ENCODE measurements at places on chromosomes 3 and 15.
A peak's percentile ranks its signal among the peaks of the same experiment; 100 is the strongest.

DNA sequence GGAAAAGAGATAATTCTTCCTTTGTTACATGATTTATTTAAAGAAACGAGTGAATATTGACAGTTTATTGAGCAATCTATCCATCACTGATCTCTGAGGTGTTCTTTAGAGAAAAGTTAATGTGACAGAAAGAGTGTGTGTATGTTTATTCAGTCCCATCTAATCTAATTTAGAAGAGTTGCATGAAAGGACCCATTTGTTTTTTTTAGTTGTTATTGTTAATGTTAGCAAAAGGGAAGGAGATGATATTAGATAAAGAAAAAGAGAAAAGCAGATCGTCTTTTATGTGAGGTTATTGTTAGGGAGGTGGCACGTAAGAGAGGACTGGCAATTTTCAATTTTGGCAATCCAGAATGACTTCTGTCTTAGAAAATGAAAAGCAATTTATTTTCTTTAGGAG lies 46.5 kb downstream of the NMD3 start:
- DNase-seq: no peak

GRCh38 chr3:157463816-157464215 lies 27.2 kb downstream of the PTX3 start:
- no peak for DNase-seq

GRCh38 chr3:163722405-163722804 lies 1355.9 kb downstream of the SI start:
- DNase-seq: no peak

DNA sequence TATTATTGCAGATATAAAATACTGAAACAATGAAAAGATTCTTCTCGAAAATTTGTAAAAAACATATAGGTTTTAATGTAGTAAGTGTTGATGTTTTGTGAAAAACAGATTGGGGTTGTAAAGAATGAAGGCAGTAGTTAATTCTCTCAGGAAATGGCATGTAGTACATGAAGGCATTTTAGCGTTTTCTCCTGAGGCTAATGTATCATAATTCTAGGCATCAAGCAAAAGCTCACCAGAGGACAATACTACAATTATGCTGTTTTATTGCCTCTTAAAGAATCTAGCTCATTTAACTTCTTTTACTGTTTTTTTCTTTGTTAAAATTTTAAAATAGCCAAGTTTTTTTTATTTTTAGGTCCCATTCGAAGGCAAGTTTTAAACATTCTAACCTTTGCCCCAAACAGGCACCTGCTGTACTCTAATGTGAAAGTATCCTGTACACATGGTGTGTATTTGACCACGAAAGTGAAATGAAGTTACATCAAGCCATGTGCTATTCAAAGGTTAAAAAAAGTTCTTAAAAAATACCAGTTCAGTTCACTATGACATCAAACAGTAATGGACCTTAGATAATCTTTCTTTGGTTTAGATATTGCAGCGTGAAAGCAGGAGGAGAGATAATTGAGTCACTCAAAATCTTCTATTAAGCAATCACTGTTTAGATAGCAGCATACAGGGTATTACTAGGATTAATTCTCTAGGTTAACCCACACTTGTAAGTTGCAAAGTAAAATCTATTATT lies 163.6 kb downstream of the ECT2 start:
- DNase-seq: peak; percentile 82

DNA sequence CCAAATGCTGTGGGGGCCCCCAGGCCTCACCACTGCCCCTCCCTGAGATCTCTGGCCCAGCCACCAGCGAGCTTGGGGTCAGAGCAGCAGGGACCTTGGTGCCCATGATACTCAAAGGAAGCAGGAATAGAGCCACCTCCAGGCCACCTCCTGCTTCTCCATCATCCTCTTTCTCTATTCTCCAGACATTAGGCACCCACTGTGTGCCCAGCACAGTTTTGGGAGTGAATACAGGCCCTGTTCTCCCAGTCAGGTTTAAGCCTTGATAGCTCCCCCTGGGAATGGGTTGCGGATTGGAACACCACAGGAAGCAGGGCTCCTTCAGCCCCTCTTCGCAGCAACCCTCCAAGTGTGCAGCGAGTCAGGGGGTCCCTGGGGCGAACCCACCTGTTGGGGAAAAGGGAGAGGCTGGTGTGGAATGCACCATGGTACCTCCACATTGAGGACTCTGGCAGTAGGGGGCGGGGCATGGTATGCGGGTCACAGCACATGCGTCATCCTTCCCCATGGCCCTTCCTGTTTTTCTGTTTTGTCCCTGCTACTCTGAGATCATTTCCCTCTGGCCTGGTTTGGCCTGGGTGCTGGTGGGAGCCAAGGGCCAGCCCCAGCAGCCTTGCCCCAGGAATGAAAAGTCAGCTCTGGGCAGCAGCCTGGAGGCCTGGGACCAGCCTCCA lies 14.2 kb upstream of the SEMA3B start:
- DNase-seq: peak; percentile 61

DNA sequence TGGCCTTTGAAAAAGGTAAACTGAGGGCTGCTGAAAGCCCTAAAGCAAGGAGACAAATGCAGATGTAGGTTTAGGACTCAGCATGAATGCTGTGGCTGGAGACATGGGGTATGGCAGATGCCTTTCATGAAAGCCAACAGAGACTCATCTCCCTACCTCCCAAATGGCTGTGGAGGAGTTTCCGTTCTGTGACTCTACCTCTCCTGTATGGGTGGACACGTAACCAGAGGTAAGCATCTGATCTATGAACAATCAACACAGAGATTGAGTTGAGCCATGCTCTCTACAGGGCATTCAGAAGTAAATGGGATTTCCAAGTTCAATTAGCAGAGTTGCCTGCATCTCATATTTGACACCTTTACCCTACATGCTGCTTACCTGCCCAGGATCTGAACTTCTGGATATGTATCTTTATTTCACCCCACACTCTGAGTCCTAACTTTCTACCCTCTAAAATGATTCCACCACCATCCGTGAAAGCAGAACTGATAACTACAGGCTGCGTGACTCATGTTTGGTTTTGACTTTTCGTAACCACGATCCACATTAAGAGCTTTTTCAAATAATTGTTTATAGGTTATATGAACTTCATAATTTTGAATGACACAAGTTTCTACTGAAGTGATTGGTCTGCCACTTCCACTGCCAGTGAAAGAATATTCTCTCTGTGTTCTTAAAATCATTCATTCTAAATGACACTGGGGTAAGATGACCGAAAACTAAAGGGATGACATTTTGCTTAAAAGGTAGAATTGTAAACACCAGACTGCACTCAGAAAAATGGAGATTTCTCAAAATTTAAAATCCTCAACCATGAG lies 1058.7 kb downstream of the FHIT start:
- DNase-seq: no peak

DNA sequence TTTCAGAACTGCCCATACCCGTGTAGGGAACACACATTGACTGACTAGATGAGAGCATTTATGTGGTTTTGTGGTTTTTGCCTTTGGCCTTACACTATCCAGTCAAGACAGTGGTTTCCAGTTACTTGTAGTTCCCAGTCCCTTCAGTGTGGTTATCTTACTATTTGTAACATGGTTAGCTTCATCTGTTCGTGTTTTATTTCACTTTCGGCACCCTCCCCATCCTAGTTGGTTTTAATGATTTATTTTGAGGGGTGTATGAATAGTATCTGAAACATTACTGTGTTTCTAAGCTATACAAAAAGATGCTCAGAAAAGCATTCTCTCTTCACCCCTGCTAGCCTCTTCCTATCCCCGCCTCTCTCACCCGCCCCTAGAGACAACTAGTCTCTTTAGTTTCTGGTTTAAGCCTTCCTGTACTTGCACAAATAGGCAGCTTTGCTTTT lies 14.1 kb downstream of the LYSMD4 start:
- peak; percentile 89 for DNase-seq

DNA sequence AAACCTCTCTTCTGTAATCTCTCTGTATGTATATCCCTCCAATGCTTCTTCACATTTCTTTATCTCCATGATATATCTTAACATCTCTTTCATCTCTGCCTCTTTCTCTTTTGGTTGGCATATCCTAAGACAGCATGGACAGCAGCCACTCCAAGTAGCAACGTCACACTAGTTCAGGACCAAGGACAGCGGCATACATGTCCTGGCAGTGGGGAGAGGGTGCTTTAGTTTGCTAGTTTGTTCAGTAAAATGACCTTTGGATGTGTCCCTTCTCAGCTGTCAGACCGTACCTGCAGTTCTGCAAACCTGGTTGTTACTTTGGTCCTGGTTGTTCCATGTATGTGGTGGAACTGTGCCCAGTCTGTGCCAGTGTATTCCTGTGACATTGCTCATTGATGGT lies 225.6 kb upstream of the ROPN1 start:
- DNase-seq: peak; percentile 78

GRCh38 chr15:66862111-66862939 lies 160.3 kb downstream of the SMAD6 start:
- no peak for DNase-seq

DNA sequence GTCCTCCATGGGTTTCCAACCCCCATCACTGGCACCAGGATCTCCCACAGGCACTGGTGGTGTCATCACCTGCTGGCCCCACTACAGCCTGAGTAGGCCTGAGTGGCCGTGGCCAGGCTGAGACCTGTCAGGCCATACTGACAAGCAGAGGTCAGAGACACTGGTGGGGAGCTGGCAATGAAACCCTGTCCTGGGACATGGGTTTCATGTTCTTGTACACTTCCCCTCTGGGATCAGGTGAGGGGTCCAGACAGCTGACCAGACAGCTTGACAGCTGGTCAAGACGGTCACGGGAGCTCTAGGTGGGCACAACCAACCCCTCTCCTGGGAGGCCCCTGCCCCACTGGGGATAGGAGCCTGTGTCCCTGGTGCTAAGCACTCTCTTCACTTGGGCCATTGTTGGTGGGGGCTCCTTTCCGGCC lies 13.1 kb downstream of the ZBTB47 start:
- no peak for DNase-seq

DNA sequence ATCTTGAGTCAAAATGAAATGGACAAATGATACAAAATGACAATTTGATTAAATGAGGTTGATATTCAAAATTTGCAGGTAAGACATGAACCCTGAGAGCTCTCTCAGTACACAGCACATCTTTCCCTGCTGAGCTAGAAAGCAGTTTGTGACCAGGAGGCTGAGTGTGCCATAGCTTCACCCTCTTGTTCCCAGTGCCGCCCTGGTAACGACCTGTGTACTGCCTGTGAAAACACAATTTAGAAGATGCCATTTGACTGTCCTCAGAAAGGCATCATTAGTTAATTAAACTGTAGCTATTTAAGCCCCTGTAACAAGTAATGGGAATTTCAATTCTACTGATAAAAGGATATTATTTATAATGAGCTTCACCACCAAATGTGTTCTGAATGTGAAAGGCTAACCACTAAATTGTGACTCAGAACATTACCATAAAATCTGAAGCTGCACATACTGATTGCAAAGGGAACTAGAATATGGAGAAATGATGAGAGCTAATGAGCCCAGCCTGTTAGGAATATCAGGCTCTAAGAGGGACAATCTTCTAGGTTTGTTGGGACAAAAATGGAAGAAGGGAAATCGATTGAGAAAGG lies 212.9 kb upstream of the ARPP21 start:
- DNase-seq: no peak

DNA sequence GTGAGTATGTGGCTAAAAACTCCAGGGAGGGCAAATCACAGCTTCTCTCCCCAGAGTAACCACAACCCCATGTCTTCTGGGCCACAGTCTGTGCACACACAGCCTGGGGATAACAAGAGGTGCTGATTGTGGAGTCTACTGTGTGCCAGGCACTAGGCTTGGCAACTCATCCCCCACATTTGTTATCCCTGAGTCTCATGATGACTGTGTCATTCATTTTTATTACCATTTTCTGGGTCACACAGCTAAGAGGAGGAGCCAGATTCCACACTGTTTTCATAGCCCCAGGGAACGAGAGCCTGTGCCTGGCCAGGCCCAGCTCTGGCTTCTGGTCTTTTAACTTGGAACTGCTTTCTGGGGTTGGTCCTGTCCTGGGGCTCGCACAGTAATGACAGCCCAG lies 34.5 kb downstream of the ESYT3 start:
- peak; percentile 76 for DNase-seq

GRCh38 chr3:66838704-66839103 lies 159.4 kb upstream of the KBTBD8 start:
- no peak for DNase-seq

DNA sequence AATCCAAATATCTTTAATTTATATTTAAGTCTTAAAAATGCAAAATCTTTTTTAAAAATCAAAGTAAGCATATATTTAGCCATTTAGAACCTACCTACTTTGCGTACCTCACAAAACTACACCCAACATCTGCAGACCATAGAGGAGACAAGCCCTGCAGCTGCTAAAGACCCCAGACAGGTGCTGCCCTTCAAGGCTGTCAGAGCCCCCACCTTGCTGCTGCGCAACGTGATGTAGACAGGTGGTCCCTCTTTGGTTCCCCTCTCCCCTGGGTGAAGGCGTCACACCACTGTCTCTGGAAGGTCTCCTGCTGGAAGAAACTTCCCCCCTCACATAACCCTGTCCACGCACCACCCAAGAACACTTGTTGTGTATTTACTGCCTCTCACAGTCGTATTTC lies 204.5 kb downstream of the ARRDC4 start:
- no peak for DNase-seq

GRCh38 chr15:57537072-57537471 lies 54.6 kb upstream of the MYZAP start:
- DNase-seq: peak; percentile 58

GRCh38 chr3:149417174-149417573 lies 39.7 kb upstream of the TM4SF1 start:
- DNase-seq: no peak

DNA sequence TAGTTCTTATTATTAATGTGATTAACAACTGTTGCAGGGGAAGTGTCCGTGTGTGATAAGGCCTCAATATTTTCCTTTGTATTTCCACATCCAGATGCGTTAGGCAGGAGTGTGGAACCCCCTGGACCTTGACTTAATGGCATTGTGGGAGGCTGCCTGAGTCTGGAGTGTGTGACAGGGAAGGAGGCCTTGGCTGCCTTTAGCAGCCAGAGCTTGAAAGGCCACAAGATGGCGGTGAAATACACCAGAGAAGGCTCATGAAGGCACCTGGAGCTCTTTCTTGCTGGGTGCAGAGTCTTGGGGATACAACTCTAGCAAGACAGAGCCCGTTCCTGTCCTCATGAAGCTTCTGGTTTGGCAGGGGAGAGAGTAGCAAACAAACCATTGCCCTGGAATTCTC lies 36.9 kb downstream of the POLR2M start:
- no peak for DNase-seq

DNA sequence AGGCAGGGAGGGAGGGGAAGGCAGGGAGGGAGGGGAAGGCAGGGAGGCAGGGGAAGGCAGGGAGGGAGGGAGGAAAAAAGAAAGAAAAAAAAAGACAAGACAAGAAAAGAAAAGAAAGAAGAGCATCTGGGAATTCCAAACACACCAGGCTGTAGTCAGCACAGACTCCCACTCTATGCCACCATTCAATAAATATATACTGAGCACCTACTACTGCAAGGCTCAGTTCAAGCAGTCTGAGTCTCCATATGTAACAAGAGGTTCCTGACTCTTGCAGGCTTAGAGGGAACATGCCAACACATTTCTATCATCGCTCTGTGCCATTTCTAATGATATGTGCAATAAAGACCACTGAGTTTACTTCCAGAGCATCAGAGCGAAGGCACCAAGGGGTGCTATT lies 47.7 kb downstream of the ANXA2 start:
- no peak for DNase-seq

Data from amniotic epithelial cell (primary cell).